Effector memory CD8-positive, alpha-beta T cell (primary cell): ENCODE measurements at places on chromosomes 2 and 18.

- no peak for DNase-seq
Observed at GRCh38 chr18:21486905-21487437, 113.5 kb downstream of the ESCO1 start.

DNA sequence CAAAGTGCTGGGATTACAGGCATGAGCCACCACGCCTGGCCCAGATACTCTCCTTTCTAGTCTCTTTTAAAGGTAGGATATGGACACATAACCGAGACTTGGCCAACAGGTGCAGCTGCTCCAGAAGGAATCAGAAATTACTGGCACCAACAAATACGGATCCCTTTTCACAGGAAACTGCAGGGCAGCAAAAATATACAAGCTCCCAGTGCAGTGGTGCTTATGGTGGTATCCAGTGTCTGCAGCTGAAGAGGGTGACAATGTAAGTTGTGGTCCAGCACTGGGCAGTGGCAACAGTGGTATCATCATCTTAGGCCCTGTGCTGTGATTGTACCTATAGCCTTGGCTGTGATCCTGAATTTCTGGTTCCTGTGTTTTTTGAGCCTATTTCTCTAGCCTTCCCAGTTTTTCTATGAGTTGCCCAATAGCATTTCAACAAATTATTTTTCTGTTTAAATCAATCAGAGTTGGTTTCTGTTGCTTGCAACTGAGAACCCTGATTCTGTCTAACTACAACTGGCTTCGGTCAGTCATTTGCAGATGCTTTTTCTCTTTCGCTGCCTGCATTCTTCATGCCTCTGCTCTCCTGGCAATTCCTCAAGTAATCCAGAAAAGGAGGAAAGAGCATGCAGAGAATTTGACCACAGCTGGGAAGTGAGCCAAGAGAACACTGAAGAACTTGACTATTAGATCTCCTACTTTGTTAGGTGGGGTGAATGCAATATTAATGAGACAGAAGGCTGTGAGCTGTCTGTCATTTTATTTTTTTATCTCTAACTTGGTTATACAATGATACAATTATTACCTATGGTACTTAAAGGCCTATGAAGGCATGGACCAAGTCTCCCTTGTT lies 30.8 kb upstream of the EML4 start:
- DNase-seq: no peak

- DNase-seq: no peak
Observed at GRCh38 chr2:70663411-70663810, 104.6 kb downstream of the ADD2 start.

- no peak for DNase-seq
Observed at GRCh38 chr18:32974421-32975162, 201.8 kb upstream of the KLHL14 start.

DNA sequence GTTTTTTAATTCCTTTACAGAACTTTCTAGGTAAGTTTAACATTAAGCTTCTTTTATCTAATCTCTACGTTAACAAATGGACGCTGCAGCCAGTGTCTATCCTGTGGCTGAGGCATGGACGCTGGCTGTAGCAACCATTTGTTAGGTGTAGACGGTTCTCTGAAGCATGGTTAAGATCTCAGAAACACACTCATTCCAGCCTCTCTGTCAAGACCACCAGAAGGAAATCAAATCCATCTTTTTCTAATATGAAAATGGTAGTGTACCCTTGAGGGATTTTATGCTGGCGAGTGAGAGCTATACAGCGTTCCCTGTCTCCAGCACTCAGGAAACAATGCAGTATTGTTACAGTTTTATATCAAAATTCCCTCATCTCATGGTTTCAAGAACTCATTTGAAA lies 78.0 kb downstream of the DTNB start:
- DNase-seq: no peak
